ENCODE measurements at places on chromosomes 16 and 17.

GRCh38 chr17:59753522-59754467, 46.3 kb downstream of the VMP1 start:
- no peak for DNase-seq

- DNase-seq: no peak
These were observed 3.0 kb upstream of the CMTM2 start for GRCh38 chr16:66576296-66576695.

DNA sequence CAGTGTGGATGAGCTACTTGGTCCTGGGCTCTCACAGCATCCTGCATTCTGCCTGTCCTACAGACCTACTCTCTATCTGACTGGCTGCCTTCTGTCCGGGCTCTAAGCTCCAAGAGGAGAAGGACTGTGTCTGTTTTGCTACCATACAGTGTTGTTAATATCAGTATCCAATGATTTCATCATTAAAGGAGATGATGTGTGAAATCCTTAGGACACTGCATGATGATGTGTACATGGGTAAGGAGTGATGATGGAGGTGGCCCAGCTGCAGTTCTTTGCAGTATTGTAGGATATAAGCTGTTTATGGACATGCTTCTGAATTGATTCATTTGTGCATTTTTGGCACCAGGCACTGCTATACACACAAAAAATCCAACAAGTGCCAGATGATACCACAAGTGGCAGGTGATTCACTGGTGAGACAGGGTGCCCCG, 536.9 kb upstream of the CDH11 start:
- DNase-seq: no peak

DNA sequence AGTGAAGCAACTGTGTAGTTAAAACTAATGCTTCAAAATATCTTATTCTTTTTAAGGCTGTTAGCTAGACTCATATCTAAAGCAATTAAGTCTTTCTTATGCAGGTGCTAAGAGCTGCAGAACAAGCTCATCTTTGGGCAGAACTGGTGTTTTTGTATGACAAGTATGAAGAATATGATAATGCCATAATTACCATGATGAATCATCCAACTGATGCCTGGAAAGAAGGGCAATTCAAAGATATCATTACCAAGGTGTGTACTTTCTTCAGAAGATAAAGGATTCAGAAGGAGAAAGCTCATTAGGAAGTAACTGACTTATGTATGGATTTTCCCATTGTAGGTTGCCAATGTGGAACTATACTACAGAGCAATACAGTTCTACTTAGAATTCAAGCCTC, 23.9 kb downstream of the PTRH2 start:
- DNase-seq: no peak

DNA sequence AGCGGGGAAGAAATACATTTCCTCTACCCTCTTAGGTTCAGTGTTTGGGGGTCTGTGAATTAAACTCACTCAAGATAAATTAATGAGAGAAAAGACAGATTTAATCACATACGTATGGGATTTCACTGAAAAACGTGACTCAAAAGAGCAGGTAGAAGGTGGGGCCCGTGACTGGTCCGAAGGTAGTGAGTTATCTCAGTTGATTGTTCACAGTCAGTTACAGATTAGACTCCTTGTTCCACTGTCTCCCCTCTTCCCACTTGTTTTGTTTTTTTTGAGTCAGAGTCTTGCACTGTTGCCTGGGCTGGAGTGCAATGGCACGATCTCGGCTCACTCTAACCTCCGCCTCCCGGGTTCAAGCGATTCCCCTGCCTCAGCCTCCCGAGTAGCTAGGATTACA, 301.2 kb downstream of the SEC14L1 start:
- peak; percentile 59 for DNase-seq

- DNase-seq: no peak
These were observed 123.4 kb downstream of the PRKCB start for GRCh38 chr16:23959072-23959751.

Measured in stimulated activated CD4-positive, alpha-beta T cell treated with anti-CD3 and anti-CD28 coated beads, Interleukin-2, amount 100 ng/mL, for 24 hours (primary cell).